ENCODE measurements at places on chromosomes 5 and 9.

DNA sequence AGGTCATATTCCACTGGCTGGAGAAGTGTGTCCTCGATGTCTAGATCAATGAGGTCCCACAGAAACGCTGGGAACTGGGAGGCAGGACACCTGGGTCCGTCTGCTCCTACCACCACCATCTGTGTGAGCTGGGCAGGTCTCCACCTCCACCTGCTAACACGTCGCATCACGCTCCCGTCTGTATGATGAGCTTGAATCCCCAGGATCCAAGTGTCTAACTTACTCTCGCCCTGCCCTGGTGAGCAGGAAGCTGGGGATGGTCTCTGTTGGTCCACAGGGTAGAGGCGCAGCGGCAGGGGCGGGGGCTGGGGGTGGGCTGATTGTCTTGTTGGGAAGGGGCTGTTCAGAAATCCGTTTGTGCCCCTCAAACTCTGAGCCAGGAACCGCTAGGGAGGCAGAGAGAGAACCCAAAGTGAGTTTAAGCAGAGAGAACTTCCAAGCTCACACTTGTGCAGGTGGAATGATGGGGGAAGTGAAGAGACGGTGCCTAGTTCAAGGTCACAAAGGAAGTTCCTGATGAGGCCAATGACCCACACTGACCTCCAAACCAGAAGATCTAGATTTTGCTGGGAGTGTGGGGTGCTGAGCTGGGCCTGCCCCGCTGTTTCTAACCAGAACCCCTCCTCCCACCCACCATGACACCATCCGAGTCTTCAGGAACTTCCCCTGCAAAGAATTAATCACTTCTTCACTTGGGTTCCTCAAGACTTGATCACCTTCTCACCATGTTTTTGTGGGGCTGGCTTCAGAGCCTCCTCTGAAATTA, 21.1 kb downstream of the ORM2 start:
- DNase-seq = no peak

DNA sequence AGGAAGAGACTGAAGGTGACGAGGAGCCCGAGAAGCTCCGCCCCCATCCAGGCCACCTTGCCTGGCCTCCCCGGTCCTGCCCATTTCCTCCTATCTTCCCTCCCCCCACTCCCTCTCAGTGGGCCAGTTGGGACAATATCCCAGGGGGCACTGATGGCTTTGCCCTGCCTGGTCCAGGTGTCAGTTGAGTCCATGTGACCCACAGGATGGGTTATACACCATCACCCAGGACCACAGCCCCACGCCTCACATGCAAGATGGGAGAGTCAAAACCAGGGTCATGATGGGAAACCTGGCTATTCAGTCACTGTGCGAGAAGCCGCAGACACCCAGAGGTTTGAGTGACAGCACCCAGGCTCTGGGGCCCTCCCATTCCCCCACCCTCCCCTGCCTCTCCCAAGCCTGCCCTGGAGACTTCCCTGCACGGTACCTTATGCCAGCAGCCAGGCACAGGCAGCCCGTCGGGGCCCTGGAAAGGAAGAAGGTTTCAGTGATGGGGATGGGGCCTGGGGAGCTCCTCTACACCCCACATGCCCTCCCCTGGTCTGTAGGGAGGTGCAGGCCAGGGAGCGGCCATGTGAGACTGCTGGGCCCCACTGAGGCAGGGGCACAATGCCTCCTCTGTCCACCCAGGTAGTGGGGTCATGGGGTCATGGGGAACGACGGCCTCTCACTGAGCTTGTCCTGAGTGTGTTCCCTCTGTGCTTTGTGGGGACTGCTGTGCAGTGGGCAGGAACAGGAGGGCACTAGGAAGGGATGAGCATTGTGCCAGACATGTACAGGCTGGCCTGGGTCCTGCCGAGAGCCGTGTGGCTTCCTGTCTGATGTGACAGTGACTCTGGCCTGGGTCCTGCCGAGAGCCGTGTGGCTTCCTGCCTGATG, 6.3 kb upstream of the PHYKPL start:
- DNase-seq = no peak

DNA sequence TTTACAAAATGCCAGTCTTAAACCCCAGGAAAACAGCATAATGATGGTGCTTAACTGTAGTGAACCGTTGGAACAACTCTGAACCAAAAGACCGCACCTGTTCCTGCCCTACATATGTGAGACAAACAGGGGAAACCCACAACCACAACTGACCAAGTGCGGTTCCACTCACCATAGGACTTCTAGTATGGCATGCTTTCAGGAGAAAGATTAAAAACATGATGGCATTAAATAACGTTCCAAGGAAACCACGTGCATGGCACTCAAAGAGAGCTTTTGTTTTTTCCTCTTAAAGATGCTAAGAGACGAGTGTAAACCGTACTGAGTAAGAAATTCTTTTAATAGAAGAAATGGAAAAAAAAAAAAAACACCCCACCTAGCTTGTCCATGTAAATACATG, 119.8 kb downstream of the SSBP2 start:
- DNase-seq = peak; percentile 80

DNA sequence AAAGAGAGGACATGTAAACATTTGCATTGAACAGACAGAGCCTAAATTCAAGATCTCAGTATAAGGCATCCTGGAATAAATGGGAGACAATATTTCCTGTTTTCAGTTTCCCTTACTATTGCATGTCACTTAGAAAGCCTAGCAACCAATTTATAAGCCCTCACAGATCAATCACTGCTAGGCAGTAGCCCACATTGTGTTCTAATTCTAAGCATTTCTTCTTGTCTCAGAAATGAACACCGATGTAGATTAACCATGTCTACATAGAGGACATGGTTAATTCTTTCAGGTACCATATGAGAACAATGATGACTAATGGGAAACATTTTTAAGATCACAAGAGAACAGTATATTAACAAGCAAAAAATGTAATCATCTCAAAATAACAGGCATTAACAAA, 79.6 kb upstream of the HMHB1 start:
- no peak for DNase-seq

GRCh38 chr5:110544603-110545002, 181.9 kb downstream of the TMEM232 start:
- no peak for DNase-seq

DNA sequence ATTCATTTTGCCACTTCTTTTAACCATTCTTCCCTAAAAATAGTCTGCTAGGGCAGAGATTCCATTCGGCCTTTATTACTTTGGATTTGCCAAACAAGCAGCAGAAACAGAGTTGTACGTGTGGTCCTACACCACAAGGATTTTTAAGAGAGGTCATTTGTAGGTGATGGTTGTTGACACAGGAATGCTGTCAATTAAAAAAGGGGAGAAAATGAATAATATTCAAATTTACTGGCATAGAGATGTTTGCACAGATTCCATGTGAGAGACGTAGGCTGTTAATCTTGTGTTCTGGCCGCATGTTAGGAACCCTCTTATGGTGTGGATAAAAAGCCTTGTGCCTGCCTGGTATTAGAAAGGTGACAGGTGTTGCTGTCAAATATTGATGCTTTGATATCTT, 34.9 kb downstream of the TRIO start:
- no peak for DNase-seq

GRCh38 chr5:133683646-133684596, 71.6 kb upstream of the FSTL4 start:
- no peak for DNase-seq

DNA sequence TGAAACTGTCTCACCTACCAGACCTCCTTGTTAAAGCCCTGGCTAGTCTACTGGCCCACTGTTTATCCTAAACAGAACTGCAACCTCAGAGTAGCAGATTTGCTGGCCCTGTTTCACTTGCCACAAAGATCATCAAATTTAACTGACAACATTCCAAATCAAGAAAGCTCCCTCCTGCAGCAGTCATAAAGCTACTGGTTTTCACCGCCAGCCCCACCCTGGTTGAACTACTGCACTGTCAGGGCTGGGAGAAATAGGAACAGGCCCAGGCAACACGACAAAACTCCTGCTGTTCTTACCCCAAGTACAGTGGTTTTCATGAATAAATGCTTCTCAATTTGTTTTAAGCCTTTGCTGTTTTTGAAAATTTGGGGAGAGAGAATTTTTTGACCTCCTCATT, 63.0 kb downstream of the NR6A1 start:
- no peak for DNase-seq

DNA sequence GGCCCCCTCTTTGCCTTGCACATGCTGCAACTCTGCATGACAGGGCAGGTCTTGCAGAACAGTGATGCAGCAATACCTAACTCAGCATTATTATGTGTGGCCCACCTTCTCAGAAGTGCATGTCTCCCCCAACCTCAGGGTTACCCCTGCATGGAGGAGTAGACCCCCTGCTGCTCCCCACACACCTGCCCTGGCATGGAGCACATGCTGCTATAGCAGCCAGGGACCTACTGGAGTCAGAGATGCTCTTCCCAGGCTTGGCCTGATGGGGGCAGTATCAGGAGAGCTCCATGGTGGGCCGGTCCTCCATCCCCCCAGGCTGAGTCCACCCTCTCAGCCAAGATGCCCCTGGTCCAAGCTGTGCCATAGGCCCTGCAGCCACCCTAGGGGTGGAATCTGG, 13.2 kb upstream of the BOD1 start:
- DNase-seq = peak; percentile 7

- DNase-seq = no peak
Measured at GRCh38 chr9:109331353-109331752, 10.5 kb upstream of the EPB41L4B start.

DNA sequence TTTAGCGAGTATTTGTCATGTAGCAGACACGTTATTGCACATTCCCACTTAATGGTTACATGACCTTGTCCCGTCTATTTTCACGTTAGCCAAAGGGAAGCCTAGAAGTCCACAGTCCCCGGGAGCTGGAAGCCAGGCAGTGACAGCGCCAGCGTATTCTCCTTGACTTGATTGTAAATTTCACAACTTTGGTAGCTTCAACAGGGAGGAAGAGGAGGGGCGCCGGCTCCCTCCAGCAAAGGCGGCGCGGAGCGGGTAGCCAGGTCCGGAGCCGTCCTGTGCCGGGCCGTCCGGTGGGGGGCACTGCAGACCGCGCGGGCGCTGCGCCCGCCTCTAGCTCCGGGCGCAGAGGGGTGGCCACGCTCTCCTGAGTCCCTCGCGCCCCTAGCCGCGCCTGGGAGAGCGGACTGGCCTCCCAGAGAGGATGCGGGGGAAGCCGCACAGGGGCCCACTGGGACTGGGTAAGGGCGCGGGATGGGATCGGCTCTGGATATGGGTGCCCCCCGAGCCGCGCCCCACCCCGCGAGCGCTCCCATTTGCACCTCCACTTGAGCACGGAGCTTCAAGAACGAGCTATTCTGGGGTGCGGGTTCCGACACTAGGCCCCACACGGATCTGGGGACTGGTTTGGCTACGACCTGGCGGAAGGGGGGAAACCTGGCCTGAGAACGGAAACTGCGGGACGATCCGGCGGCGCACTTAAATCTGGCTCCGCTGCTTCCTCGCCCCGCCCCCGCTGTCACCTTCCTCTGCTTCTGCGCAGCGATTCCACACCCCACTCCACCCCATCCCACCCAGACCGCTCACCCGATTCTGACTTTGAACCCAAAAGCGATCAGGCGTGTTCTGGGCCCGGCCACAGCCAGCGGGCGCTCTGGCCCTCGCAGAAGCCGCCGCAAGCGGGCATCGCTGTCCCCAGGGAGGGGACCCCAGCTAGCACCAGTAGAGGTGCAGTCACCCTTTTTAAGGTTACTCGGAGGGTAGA, 23.8 kb downstream of the KLF4 start:
- peak; percentile 20 for DNase-seq

All from activated CD4-positive, alpha-beta T cell treated with anti-CD3 and anti-CD28 coated beads, Interleukin-2, Interleukin-4, amounts not matched to agents 100 ng/mL and 50 ng/mL, durations not matched to agents 16 hours and 8 hours (primary cell).